ENCODE measurements at places on chromosomes 5 and 9.

DNA sequence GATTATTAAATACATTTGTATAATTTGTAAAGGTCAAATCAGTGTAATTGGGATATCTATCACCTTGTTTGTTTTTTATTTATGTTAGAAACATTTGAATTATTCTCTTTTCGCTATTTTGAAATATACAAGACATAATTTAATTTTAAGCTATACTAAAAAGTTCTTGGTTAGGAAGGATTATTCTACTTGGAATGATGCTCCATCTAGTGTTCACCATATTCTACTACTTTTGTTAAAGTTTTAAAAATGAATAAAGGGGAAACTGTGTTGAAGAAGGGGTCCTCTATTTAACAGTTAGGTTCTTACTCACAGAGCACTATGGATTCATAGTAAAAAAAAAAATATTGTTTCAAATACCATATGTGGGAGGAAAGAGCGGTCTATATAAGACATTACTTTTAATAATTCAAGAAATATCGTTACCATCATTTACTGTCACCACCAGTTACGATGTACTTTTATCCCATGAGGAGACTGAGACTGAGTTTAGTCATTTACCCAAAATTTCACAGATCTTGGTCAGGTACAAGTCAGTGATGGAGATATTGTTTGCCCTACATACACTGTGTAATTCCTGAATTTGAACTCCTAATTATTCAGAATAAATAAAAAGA lies 6.3 kb upstream of the STOM start:
- no peak for DNase-seq

DNA sequence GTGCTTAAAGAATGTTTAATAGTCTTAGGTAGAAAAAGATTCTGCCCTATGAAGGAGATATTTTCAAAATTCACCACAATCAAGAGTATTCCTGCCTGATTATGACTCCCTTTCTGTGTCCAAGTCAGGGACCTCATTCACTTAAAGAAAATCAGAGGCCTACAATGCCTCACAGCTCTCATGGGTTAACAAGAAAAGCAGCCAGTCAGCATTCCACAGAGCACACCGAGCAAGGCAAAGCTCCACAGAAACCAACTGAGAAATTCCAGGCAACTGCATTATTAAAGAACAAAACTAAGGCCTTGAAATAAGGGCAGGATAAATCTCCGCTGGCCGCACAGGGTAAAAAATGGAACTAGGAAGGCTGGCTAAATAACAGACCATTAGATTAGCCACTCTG lies 161.1 kb downstream of the TARS1 start:
- DNase-seq: no peak

DNA sequence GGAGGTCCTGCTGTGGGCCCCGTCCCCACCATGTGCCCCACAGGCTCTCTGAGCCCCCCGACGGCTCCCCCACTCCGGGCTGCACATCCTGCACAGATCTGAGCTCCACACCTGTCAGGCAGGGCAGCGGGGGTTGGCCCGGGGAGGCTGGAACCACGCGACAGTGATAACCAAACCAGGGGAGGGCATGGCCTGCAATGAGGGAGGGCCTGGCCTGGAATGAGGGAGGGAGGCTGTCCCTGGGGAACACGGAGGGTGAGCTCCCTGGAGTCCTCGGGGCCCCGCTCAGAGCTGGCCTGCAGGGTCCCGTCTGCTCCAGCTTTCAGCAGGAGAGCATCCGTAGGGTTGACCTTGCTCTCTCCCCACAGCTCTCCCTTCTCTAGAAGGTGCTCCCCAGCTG lies 30.5 kb downstream of the SLC9A3 start:
- DNase-seq: no peak

- no peak for DNase-seq
Observed at GRCh38 chr9:69040646-69041045, 5.1 kb downstream of the FXN start.

GRCh38 chr5:159095151-159095721 lies 4.5 kb downstream of the EBF1 start:
- DNase-seq: no peak

GRCh38 chr5:175680020-175680419 lies 22.1 kb downstream of the HRH2 start:
- DNase-seq: no peak
